ENCODE measurements at places on chromosomes 5 and 9.

- peak; percentile 64 for DNase-seq
Measured at GRCh38 chr9:127769929-127770582, 8.4 kb downstream of the SH2D3C start.

- no peak for DNase-seq
Measured at GRCh38 chr5:73120222-73121118, at the start of gene TMEM171. Gene TMEM171, plus strand, starts transcription at chr5:73120575. Its CDS starts 2,799 bp downstream, at chr5:73123374.

- DNase-seq: no peak
Measured at GRCh38 chr5:153983885-153984284, 54.8 kb downstream of the FAM114A2 start.

DNA sequence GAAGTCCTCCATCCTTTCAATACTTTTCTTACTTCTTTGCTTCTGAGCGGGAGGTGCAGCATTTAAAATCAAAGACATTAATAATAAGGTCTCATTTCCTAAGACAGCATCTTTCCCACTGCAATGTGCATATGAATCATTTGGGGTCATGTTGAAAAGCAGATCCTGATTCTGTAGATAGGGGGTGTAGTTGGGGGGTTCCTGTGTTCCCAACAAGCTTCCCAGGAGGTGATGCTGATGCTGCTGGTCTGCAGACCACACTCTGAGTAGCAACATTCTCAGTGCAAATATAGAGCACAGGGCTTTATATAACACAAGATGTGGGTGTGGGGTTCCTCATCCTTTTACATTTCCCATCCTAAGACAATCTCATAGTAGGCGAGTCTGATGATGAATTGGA is 126.5 kb upstream of the PALM2AKAP2 start:
- DNase-seq: no peak

- DNase-seq: peak; percentile 89
Measured at GRCh38 chr5:43037636-43038495, 2.3 kb downstream of the ANXA2R start.

- no peak for DNase-seq
Measured at GRCh38 chr5:135364421-135365262, 34.4 kb downstream of the MACROH2A1 start.

DNA sequence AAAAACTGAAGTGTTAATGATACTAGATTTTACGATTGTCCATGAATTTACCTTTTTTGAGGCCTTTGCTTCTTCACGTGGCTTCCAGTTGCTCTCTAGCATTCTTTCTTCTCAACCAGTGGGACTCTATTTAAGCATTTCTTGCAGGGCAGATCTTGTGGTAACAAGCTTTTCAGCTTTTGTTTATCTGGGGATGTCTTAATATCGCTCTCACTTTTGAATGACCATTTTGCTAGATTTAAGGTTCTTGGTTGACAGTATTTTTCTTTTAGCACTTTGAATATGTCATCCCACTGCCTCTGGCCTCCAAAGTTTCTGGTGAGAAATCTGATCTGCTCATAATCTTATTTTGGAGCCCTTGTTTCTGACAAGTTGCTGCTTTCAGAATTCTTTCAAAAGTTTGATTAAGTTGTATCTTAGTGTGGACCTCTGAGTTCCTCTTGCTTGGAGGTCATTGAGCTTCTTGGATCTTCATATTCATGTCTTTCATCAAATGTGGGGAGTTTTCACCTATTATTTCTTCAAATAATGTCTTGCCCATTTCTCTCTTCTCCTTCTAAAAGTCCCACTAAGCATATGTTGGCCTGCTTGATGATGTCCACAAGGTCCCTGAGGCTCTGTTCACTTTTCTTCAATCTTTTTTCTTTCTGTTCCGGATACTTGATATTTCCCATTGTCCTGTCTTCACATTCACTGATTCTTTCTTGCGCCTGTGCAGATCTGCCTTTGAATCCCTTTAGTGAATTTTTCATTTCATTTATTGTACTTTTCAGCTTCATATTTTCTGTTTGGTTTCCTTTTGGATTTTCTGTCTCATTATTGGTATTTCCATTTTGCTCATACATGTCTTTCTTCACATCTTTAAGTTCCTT is 8.8 kb downstream of the EXOC3 start:
- no peak for DNase-seq

GRCh38 chr9:27489087-27489876 is 34.8 kb upstream of the IFNK start:
- DNase-seq: no peak

DNA sequence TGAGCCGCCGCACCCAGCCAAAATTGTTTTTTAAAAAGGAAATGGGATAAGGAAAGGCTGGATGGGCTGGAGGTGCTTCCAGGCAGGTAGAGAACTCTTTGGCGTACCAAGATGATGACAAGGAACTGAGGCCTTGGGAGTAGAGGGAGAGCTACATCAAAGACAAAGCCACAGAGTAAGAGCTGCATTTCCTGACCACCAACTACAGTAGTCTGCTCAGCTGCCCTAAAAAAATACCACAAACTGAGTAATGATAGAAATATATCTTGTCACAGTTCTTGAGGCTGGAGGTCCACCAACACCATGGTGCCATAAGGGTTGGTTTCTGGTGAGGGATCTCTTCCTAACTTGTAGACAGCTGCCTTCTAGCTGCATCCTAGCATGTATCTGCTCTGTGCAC is 8.2 kb downstream of the OR1K1 start:
- no peak for DNase-seq

DNA sequence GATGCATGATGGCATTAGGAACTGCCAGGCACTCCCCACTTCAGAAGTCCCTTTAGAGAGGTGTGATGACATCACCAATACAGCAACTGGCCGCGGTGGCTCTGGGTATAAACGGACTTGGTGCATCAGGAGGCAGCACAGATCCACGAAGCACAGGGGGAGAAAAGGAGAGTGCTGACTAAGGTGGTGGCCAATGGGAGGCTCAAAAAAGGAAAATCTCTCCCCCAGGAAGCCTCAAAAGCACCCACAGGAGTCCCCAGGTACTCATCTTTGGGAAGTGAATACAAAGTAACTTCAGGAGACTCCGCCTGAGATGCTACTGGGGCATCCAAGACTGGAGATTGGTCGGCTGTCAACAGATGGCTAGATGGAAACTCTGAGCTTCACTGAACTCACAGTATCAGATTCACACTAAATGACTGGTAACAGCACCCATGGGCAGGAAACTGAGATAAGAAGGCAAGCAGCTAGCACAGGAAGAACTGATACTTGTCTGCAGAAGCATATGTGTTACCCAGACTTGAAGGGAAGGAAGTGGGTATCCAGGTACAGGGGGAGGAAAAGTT is 7.6 kb downstream of the TTC39B start:
- no peak for DNase-seq

DNA sequence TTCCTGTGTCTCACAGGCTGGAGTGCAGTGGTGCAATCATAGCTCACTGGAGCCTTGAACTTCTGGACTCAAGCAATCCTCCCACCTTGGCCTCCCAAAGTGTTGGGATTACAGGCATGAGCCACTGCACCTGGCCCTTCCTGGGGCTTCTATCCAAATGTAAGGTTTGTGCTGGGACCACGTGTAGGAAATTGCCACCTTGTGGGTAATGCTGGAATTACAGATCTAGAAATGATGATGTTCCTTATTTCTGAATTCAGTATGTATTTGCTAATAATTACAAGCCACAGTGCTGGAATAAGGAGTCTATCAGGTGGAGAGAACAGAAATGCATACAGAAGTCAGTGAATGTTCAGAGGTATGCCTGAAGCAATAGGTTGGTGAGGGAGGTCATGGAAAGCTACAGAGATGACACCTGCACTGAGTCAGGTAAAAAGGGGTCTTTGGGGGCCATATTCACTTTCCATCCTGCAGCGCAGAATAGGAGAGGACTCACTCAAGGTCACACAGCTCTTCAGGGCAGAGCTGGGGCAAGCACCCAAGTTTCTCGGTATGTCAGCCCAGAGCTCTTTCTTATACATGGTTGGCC is 8.8 kb upstream of the IGFBPL1 start:
- DNase-seq: peak; percentile 55

- no peak for DNase-seq
Measured at GRCh38 chr5:145226726-145227125, 608.4 kb downstream of the PRELID2 start.

DNA sequence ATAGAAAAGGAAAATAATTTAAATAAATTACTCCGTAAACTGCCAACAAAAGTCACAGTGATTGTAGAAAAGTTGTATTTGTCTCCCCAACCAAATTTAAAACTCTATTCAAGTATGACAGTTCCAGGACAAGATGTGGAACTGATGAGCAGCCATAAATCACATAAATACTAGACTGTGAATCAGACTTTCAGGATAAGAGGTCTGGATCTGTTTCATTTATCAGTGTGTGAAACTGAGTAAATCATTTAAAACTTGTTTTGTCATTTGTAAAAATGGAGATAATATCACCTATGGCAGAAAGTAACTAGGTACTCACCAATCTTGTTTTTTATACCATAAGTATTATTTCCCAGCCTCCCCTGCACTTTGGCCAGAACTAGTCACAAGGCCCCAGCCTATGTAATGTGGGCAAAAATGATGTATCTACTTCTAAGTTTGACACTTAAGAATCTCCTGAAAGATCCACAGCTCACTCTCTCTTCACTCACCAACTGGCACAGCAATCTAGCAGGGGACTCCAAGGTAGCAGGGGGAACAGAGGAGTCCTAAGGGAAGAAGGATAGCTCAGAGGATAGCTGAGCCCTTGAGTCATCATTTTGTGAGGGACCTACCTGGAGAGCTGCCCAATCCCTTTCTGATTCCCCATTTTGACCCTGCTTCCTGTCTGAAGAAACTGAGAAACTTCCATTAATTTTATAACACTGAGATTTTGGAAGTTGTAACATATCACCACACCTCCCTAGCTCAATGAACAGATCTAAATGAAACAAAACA is 31.6 kb downstream of the TMEM161B start:
- no peak for DNase-seq

- DNase-seq: no peak
Measured at GRCh38 chr5:174288439-174288838, 242.9 kb downstream of the NSG2 start.

GRCh38 chr9:128070874-128071273 is 2.8 kb downstream of the SLC25A25 start:
- no peak for DNase-seq

GRCh38 chr9:120918931-120919842 is 7.4 kb downstream of the TRAF1 start:
- DNase-seq: no peak

DNA sequence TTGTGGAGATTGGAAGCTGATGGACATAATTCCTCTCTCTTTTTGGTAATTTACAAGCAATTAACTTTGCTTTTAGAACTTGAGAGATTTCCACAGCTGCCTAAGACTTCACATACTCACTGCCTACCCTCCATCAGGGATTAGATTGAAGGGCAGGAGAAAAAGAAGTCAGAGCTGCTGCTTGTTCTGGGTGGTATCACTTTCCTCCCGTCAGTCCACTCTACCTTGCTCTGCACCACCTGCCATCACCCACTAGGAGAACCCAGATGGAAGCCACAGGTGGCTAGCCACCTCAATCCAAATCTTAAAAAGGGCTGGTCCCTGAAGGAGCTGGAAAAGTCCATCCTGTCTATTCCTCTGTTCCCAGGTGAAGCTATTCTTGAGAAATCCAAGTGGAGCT is 10.5 kb downstream of the IRF1 start:
- DNase-seq: no peak

DNA sequence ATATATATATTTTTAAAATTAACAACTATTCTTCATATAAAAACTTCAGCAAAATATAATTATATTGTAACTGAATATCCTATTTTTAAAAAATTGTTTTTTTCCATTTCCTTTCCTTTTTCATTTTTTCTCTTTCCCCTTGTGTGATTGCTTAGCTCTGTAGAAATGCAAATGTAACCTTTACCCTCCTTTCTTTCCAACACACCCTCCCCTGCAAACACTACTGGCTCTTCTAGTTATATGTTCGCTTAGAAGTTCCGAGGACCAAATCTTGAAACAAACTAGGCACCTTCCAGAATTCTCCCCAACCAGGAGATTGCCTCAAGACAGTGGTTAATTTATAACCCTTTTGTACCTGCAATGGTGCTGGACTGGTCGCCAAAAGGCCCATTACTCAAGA is 1980.0 kb upstream of the CDH6 start:
- no peak for DNase-seq

GRCh38 chr9:116355153-116355921 is 201.7 kb downstream of the PAPPA start:
- no peak for DNase-seq

DNA sequence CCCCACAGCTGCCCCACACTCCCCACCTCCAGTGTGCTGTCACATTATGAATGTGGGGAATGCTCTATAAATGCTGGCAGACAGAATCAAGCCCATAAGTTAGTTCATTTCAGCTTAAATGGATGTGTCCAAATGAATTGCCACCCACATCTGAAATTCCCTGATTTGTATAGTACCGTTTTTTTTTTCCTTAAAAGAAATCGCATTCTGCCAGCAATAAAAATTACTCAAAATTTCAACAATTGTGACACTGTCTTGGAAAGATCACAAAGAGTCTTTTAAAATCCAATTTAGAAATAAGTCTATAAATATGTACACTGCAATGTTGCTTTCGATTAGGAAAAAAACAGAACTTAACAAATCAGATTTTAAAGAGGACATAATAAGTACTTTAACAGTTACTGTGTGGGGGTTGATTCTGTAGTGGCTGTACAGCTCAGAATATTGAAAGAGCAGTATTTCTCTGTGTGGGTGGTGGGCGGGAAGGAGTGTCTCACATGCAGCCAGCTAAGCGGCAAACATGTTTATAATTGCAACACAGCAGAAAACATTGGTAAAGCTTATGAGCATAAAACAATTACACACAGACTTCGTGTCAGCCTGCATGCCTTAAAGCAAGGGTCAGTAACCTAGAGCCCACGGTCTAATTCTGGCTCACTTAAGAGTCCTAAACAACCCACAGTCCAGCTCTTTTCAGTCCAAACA is 24.9 kb upstream of the CSNK1G3 start:
- no peak for DNase-seq

DNA sequence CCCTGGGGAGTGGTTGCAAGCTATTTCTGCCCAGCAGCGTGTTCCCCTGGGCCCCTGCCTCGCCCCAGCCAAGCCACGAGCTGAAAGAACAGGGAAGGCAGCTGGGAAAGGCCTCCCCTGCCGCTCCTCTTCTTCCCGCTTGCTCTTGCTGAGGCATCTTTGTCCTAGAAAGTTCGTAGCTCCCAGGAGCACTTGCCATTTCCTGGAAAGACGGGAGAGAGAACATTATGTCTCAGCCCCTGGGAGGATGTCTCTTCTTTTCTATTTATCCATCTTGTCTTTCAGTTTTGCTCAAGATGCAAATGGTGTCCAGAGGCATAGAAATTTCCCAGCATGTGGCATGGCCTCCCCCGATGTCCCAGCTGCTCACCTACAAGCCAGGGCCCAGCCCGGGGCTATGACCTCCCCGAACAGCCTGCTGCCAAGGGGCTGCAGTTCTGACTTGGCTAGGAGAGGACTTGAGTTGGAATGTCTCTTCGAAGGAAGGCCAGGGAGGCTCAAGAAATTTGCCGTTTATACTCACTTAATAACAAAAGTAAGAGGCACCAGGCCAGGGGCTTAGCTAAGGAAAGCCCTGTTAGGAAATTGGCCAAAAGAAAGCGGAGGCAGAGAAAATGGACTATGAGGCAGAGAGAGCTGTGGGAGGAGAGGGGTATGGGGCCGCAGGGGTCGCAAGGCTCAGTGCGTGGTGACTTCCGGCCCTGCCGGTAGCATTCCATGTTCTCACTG is 87.3 kb downstream of the LIFR start:
- DNase-seq: no peak

- DNase-seq: no peak
Measured at GRCh38 chr5:141516672-141517025, 27.8 kb downstream of the PCDHGC5 start.
